Upper lobe of left lung (tissue), 6 donors: ENCODE measurements at places on chromosomes 7 and 10. TPM values are rescaled to one million over a fixed set of nuclear protein-coding genes. Genes with fewer than 3 reads are reported as not detected.
A peak's percentile ranks its signal among the peaks of the same experiment; 100 is the strongest.

GRCh38 chr7:28135315-28135714 lies 45.3 kb downstream of the JAZF1 start:
- DNase-seq: no peak
- no peaks in the 10 kb centered on the region for H3K27me3 ChIP-seq
- H3K27ac ChIP-seq: no peak overlapping the region
- H3K4me3 ChIP-seq: no peak overlapping the region

DNA sequence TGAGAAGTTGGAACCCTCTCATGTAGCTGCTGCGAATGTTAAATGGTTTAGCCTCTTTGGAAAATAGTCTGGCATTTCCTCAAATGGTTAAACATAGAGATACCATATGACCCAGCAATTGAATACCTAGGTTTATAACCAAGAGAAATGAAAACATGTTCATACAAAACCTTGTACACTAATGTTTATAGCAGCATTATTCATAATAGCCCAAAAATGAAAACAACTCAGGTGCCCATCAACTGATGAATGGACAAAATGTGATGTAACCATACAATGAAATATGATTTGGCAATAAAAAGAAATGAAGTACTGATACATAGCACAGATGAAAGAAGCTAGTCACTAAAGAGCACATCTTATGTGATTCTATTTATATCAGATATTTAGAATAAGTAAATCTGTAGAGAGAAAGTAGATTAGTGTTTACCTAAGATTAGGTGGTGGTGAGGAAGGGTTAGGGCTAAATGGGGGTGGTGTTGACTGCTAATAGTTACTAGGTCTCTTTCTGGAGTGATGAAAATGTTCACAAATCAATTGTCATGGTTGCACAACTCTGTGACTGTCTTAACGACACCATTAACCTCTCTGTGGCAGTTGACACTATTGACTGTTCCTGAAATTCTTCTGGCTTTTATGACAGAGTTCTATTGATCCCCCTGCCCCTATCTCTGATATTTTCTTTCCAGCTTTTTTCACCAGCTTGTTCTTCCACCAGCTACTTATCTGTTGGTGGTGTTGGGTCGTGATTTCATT lies 35.2 kb downstream of the VCL start:
- no peak for DNase-seq
- no peak overlapping the region for H3K27ac ChIP-seq
- H3K36me3 ChIP-seq: no peaks in the 10 kb centered on the region
- H3K4me1 ChIP-seq: peaks cover 35% of the 10 kb centered on the region
- no peak overlapping the region for H3K4me3 ChIP-seq

FGFR2 gene
- 36.7 TPM for total RNA-seq

DNA sequence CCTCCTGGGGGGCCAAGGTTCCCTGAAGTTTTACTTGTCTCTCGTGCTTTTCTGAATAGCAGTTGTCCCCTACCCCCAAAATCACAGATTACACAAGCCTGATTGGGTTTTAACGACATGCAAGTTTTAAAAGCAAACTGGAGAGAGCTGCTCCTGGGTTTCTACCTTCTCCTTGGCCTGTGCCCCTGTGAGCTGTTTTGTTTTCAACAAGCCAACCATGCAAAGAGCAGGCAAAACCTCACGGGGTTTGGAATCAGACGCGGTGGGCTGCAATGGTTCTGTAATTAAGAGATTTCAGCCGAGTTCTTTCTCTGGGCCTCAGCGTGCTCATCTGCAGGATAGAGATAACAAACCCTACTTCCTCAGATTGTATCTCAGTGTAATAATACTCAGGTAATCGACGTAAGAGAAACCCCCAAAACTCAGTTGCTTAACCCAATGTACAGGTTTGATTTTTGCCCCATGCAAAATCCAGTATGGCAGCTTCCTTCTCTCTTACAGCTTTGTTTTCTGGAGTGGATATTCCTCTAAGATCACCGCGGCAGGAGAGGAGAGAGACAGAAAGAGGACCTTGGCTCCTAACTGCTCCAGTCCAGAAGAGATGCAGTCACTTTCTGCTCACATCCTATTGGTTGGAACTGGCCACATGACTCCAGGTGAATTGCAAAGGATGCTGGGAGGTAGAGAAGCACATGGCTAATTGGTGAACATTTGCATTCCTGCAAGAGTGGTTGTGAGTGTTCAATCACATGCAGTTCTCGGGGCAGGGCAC lies 42.0 kb downstream of the MYL10 start:
- no peaks in the 10 kb centered on the region for H3K36me3 ChIP-seq
- no peak overlapping the region for H3K27ac ChIP-seq
- no peaks in the 10 kb centered on the region for H3K27me3 ChIP-seq
- DNase-seq: no peak

WEE2 gene
- not detected for total RNA-seq

DNA sequence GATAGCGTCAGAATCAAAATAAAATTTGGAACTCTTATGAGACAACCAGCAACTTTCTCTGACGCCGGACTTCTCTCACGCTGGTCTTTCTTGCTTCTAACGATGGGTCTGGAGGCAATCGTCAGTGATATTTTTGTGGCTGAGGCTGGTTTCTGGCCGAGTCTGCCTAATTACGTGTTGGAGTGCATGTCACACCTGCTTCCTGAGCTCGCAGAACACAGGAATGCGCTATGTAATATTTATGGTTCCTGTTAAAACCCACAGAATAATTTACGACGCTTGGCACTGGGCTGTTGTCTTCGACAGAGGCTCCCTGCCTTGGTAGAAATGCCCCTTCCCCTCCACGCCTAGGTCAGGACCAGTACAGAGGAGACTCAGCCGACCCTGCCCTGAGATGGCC lies 64.9 kb downstream of the NPTX2 start:
- H3K4me1 ChIP-seq: no peaks in the 10 kb centered on the region
- no peak for DNase-seq
- no peaks in the 10 kb centered on the region for H3K27me3 ChIP-seq
- no peak overlapping the region for H3K27ac ChIP-seq
- H3K4me3 ChIP-seq: no peak overlapping the region

- no peak for DNase-seq
- H3K4me3 ChIP-seq: no peak overlapping the region
- no peaks in the 10 kb centered on the region for H3K27me3 ChIP-seq
- H3K36me3 ChIP-seq: no peaks in the 10 kb centered on the region
- no peaks in the 10 kb centered on the region for H3K4me1 ChIP-seq
These were observed 108.2 kb downstream of the PFKFB3 start for GRCh38 chr10:6310977-6311376.

LRRC61 gene
- 17.5 TPM for total RNA-seq

AGAP4 gene
- total RNA-seq: 12.1 TPM

GRCh38 chr7:80508440-80508839 lies 3.4 kb downstream of the GNAT3 start:
- no peaks in the 10 kb centered on the region for H3K36me3 ChIP-seq
- H3K4me3 ChIP-seq: no peak overlapping the region
- no peak overlapping the region for H3K27ac ChIP-seq
- DNase-seq: no peak

STEAP2 gene
- 4.7 TPM for total RNA-seq

- H3K36me3 ChIP-seq: no peaks in the 10 kb centered on the region
- H3K4me1 ChIP-seq: no peaks in the 10 kb centered on the region
- H3K27ac ChIP-seq: no peak overlapping the region
These were observed 337.5 kb upstream of the KCND2 start for GRCh38 chr7:119935418-119936025.

MYOZ1 gene
- not detected for total RNA-seq

CALCR gene
- total RNA-seq: 0.10 TPM

DNA sequence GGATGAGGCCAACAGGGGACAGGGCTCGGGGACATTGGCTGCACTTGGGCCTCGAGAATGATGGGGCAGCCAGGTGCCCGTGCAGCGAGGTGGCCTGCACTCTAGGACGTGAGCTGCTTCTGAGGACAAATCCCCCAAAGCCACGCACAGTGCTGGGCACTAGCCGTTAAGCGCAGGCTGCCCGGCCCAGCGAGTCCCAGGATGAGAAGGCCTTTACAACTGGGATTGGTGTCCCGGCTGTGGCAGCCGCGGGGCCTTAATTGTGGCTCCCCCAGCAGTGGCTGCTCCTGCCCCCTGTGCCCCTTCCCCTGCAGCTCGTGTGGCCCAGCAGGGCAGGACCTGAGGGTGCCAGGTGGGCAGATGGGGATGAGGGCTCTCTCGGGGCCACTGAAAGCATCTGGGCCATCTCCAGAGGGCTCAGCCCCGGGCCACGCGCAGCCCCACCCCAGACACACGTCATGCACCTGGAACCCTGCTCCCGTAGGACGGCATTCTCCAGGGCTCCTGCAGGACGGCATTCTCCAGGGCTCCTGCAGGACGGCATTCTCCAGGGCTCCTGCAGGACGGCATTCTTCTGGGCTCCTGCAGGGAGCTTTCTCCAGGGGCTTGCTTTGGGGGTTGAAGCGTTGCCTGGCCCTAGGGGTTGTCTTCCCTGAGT lies 6.6 kb downstream of the PWWP2B start:
- H3K4me3 ChIP-seq: no peak overlapping the region
- peak overlapping the region; percentile 94 for H3K27ac ChIP-seq
- peaks cover 58% of the 10 kb centered on the region for H3K4me1 ChIP-seq
- DNase-seq: no peak
- no peaks in the 10 kb centered on the region for H3K27me3 ChIP-seq
- peaks cover 24% of the 10 kb centered on the region for H3K36me3 ChIP-seq

DNA sequence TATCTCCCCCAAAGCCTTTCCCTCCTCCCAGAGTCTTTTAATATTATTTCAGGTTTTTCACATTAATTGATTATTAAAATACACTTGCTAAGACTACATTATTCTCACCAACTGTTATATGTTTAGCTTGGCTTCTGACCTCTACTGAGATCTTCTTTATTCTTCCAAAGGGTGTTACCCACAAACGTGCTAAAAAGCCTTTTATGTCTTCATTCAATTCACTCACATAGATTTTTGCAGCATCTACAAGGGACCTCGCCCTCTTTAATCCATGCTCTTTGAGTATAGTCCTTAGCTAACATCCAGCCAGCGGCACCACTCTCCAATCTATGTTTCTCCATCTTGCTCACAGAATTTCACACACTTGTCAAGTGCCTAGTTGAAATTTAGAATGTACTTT lies 115.9 kb downstream of the HIPK2 start:
- H3K27me3 ChIP-seq: no peaks in the 10 kb centered on the region
- peaks cover 43% of the 10 kb centered on the region for H3K4me1 ChIP-seq
- DNase-seq: no peak
- no peak overlapping the region for H3K4me3 ChIP-seq
- no peak overlapping the region for H3K27ac ChIP-seq
- H3K36me3 ChIP-seq: no peaks in the 10 kb centered on the region

GRCh38 chr7:77649716-77650349 lies 46.4 kb upstream of the RSBN1L start:
- no peak overlapping the region for H3K4me3 ChIP-seq
- peaks cover 10% of the 10 kb centered on the region for H3K4me1 ChIP-seq
- DNase-seq: no peak

DNA sequence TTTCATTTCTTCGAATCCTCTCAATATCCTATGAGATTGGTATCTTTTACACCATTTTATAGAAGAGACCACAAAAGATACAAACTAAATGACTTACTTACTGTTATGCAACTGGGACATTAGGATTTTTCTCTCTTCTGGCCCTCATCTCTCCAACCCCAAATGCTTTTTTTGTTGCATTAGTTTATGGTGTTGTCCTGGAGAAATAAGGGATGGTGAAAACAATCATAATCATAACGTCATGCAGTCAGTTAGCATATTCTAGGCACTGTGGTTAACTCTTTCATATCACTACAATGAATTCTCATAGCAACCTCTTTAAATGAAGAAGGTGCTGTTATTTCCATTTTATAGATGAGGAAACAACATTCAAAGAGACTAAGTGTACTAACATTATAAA lies 104.6 kb downstream of the PON1 start:
- H3K4me3 ChIP-seq: no peak overlapping the region
- no peaks in the 10 kb centered on the region for H3K36me3 ChIP-seq
- no peak overlapping the region for H3K27ac ChIP-seq
- DNase-seq: no peak

GRCh38 chr10:30625080-30625479 lies 4.5 kb downstream of the LYZL2 start:
- no peaks in the 10 kb centered on the region for H3K36me3 ChIP-seq
- no peaks in the 10 kb centered on the region for H3K27me3 ChIP-seq
- no peaks in the 10 kb centered on the region for H3K4me1 ChIP-seq
- H3K27ac ChIP-seq: no peak overlapping the region

DNA sequence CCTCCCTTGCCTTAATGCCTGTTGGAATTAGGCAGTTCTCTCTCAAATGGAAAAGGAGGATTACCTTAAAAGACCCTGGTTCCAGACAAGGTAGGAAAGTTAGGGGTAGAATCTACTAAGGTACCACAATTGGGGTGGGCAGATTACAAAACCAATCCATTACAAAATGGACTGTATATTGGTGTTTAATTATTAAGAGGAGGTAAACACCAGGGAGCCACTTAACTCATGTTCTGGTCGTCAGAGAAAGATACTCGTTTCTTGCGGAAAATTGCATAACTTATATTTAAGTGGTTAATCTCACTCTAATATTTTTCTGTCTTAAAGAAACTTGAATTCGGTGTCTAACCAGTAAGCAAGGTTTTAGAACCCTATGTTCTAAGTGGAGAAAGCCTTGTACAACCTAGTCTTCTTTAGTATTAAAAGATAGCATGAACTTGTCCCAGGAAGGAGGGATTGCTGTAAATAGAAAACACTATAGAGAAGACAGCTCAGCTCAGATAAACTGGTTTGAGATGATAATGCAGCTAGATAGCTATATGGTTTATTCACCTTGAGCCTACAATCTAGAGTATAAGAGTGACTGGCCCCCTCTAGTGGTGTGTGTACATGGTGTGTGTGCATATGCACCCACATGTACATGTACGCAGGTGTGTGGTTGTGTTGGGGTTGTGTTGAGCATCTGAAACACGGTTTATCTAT lies 58.0 kb upstream of the STRIP2 start:
- no peaks in the 10 kb centered on the region for H3K36me3 ChIP-seq
- H3K4me1 ChIP-seq: peaks cover 5% of the 10 kb centered on the region

DNA sequence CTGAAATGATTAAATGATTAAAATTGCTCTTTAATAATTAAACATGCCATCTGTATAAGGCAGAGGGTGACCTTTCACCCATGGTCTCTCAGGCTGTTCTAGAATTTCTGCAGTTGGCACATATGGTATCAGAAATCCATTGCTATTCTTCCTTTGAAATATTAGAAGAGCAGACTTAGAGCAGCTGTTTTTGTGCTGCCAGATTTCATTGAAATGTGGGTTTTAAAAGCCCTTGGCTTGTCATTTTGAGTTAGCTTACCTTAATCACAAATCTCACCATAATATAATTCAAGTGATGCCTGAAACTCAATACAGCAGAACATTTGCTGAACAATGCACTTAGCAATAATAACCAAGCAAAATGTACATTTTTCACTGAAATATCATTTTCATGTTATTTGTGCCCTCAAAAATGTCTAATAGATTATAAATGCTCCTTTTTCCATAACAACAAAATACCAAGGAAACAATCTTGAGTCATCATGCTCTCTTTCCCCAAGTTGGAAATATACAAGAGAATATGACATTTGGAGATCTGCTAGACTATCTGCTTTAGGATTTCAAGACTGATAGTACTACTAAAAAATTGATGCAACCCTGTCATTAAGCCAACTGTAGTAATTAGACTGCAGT lies 16.1 kb upstream of the PTTG1IP2 start:
- H3K4me1 ChIP-seq: peaks cover 3% of the 10 kb centered on the region
- no peak overlapping the region for H3K4me3 ChIP-seq
- H3K27me3 ChIP-seq: no peaks in the 10 kb centered on the region
- no peak for DNase-seq

GRCh38 chr7:47371733-47372368 lies 210.1 kb downstream of the TNS3 start:
- peak overlapping the region; percentile 2 for H3K27ac ChIP-seq
- peak overlapping the region; percentile 13 for H3K4me3 ChIP-seq
- H3K36me3 ChIP-seq: peaks cover 19% of the 10 kb centered on the region

OPN1SW gene
- not detected for total RNA-seq
